ENCODE measurements at places on chromosomes 4 and X.

DNA sequence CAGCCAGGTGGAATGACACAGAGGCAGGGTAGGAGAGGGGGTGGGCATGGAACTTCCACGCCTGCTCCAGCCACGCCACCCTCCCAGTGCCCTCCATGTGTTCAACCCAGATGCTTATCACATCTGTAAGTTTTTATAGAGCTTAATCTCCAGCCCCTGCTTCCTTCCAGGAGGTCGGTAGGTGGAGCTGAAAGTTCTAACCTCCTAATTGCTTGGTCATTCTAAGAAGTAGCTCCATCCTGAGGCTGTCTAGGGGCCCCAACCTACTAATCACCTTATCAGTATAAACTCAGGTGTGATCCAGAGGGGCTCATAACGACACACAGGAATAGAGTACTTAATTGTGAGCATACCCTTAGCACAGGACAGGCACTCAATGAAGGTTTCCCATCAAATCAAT, 18.3 kb downstream of the QDPR start:
- no peak for DNase-seq

GRCh38 chrX:133636009-133636408, 220.7 kb upstream of the GPC4 start:
- DNase-seq, result no peak

DNA sequence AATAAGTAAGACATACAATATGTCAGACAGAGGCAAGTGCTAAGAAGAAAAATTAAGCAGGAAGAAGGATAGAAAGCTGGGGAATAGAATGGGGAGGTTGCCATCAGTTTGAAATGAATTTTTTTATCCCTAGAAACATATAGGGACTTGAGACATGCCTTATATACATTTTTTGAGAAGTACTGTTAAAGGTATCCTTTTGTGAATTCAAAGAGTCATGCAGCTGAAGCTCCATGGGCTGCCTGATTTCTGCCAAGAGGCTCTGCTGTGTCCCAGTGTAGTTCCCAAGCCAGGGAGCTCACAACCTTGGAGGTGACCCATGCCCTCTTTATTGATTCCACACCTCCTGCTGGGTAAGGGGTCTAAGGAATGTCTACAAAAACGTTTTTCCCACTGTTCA, 564.6 kb upstream of the DIPK2B start:
- DNase-seq, result no peak

DNA sequence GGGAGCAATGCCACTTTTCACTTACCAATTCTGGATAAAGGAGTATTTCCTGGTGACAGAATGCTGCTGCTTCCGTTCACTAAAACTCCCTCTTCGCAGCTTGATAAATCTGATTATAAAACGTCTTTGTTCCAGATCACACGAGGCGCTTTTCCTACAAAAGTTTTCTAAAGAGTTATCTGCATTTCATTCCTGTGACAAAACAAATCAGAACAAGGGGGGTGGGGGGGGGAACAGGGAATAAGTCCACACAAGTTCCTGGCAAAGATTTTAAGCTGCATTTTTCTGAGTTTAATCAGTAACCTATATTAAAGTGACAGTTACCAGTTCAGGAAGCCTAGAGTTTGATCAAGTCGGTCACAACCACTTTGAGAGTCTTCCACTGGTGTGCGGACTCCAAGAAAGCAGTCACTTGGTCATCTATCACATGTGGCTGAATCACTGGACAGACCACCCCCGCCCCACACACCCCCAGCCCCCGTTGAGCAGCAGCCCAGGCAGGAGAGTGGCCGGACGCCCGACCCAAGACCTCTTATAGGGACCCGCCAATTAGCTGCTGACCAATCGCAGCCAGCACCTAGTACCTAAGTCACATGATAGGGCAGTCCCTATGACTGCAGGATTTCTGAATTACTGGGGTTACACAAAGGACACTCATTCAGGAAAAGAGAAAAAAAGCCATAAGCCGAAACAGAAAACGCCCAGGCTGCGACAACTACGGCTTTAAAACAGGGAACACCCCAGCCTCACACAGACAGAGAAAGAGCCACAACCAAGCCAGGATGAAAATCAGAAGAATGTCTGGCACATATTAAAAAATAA, 569.3 kb upstream of the DIPK2B start:
- DNase-seq, result peak; percentile 2

GRCh38 chr4:77040270-77040669, 35.5 kb downstream of the CCNI start:
- no peak for DNase-seq

DNA sequence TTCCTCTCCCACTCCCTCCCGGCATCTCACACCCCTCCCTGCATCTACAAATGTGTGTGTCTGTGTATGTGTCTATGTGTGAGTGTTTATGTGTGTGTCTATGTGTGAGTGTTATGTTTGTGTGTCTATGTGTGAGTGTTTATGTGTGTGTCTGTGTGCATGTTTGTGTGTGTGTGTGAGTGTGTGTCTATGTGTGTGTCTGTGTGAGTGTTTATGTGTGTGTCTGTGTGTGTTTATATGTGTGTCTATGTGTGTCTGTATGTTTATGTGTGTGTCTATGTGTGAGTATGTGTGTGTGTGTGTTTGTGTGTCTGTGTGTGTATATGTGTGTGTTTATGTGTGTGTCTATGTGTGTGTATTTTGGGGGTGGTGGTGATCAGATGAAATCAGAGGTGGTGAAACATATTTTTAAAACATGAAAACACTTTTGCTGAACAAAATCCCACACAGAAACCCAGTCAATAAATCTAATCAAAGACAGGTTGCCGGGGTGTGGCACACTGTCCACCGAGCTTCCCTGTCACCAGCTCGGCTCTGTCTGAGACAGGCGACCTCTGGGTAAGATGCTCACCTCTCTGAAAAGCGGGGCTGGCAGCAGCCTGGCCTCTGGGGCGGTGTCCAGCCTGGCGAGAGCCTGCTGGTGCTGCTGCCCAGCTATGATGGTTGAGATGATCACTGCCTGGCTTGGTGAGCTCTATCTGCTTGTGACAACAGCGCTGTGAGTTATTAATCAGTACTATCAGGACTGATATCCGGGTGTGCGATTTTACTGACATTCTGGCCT, 186.7 kb upstream of the PSAPL1 start:
- no peak for DNase-seq

DNA sequence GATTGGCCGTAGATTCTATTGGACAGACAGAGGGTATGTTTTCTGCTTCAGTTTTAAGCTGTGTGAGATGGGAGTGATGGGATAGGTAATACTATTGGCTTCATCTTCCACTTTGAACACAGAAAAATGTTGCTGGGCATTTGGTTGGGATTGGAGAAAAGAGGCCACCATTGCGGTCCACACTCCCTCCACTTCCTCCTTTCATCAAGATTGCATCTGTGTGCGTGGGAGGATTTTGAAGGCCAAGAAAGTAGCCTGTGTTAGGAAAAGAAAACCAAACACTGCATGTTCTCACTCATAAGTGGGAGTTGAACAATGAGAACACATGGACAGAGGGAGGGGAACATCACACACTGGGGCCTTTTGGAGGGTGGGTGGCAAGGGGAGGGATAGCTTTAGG, 56.4 kb downstream of the EGF start:
- no peak for DNase-seq

DNA sequence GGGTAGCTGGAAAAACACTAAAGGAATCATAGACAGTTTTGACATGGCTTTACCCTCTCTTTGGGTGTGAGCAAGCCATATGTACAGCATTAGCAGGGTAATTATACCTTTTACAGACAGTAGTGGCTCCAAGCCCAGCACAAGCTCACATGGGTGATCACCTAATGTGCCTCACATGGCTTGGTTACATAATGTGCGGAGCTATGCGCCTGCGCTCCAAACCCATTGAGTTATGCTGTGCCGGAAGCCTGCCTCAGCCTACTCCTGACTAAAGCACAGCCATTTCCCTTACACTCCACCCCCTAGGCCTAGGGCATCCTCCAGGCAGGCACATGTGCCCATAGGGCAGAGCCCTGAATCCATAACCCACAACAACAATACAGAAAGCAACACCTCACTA, 6.5 kb upstream of the TSPAN5 start:
- DNase-seq, result no peak

GRCh38 chrX:107675365-107675654, 47.0 kb downstream of the PRPS1 start:
- no peak for DNase-seq

DNA sequence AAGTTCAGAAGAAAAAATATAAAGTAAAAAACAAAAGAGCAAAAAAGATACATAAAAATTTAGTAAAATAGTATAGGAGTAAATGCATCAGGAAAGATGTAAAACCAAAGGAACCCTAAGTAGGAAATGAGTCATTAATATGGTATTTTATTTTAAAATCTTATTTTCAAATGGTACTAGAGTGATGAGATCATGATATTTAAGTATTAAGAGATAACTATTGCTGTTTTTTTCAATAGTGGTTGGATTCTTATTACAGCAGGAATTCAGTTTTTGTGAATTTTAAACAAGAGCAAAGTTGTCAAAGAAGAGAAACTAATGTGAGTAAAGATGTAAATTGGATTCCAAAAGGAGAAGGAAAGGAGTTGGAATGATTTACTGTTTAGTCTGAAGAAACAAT, 20.0 kb downstream of the EMCN start:
- no peak for DNase-seq

Data from anterior cingulate cortex (tissue), 58 donors.